Left ventricle myocardium inferior (tissue), 1 donor: ENCODE measurements at places on chromosomes 4 and X. TPM values are rescaled to one million over a fixed set of nuclear protein-coding genes. Genes with fewer than 3 reads are reported as not detected.

GRCh38 chr4:4881432-4881831, 22.0 kb downstream of the MSX1 start:
- H3K4me3 ChIP-seq = no peak overlapping the region
- H3K27me3 ChIP-seq = peaks cover 91% of the 10 kb centered on the region
- H3K27ac ChIP-seq = no peak overlapping the region
- no peaks in the 10 kb centered on the region for H3K4me1 ChIP-seq
- H3K36me3 ChIP-seq = no peaks in the 10 kb centered on the region

Gene SLC10A6
- 0.69 TPM for total RNA-seq

Gene DKK2
- total RNA-seq = 4.2 TPM

DNA sequence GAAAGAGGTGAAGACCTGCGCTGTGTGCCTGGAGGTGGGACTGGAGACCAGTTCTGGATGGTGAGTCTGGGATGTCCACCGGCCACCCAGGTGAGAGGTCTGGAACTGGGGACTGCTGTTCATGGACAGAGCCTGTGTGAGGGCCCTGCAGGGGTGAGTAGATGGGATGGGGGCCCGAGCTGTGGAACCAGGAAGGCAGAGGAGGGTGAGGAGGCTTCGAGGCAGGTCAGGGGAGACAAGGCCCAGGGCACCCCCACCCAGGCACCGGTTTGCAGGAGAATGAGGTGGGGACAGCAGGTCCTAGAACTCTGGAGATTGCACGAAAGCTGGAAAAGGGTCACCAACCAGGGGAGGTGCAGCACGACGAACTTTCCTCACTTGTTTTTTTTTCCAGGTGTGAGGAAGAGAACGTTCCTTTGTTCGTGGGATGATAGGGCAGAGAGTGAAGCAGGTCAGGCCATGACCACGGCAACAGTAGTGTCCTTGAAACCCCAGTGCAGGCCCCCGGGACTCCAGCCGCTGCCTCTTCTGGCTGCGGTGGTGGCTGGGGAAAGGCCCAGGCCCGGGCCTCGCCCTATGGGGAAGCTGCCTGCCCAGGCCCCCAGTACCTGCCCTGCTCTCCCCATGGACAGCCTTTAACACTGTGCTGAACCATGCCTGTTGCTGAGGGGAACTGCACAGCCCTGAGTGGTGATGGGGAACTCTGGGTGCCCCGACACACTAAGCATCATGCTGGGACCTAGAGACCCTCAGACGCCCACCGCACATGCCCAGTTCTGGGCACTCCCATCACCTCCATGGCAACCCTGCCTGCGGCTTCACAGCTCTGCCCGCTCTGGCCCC, 22.9 kb downstream of the TNIP2 start:
- H3K4me1 ChIP-seq = no peaks in the 10 kb centered on the region
- H3K36me3 ChIP-seq = peaks cover 38% of the 10 kb centered on the region
- no peaks in the 10 kb centered on the region for H3K27me3 ChIP-seq
- no peak for DNase-seq
- no peak overlapping the region for H3K27ac ChIP-seq
- no peak overlapping the region for H3K4me3 ChIP-seq

DNA sequence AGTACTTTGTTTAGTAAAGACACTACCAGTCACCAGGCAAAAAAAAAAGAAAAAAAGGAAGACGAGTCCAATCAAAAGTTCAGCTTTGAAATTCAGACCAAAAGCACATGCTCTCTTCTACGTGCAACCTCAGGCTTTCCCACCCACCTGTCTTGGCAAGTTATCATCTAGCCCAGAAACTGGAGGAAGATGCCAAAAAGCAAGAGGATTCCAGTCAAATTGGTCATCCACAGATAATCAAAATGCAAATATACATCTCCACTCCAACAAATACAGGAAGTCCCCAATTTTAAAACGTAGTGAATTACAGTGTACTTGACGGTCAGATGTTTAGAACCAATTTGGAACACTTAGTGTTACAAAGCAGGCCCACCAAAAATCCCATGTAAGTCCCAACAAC, 96.5 kb downstream of the PALLD start:
- no peaks in the 10 kb centered on the region for H3K27me3 ChIP-seq
- peaks cover 48% of the 10 kb centered on the region for H3K4me1 ChIP-seq
- peak overlapping the region; percentile 10 for H3K27ac ChIP-seq
- no peaks in the 10 kb centered on the region for H3K36me3 ChIP-seq
- no peak for DNase-seq

Gene MAGT1
- total RNA-seq = 54.3 TPM

- H3K4me1 ChIP-seq = no peaks in the 10 kb centered on the region
- DNase-seq = no peak
- no peaks in the 10 kb centered on the region for H3K36me3 ChIP-seq
- H3K4me3 ChIP-seq = no peak overlapping the region
These were observed 13.3 kb downstream of the YIPF7 start for GRCh38 chr4:44638091-44638490.

Gene AMTN
- total RNA-seq = not detected

- H3K4me1 ChIP-seq = no peaks in the 10 kb centered on the region
- H3K36me3 ChIP-seq = no peaks in the 10 kb centered on the region
- H3K4me3 ChIP-seq = no peak overlapping the region
- no peaks in the 10 kb centered on the region for H3K27me3 ChIP-seq
- H3K27ac ChIP-seq = no peak overlapping the region
These were observed 22.4 kb upstream of the SULT1B1 start for GRCh38 chr4:69782651-69783310.

Gene RAB40AL
- total RNA-seq = not detected

DNA sequence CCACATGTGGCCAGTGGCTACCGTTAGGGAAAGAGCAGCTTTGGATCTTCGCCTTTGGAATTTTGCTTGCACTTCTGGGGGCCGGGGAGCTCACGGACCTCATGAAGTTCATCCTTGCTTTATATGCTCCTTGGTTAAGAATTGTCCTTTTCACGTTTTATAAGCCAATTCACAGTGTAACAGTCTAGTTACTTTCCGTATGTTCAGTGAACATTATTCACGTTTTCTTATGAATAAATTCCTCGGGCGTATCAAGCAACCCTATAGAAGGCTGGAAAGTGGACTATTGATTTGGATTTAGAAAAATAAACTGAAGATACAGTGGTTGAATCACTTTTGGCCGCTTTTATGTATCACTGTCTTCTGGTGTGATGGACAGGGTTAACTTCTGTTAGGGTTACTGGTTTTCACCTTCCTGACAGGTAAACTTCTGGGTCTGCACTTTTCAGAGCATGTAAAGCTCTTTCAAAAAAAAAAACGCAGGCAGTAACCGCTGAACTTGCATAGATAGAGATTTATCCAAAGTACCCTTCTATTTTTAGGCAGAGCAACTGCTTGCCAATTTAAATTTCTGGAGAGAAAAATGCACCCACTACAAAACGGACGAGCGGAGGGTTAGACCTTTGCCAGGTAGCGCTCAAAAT, 569 bp upstream of the PDLIM5 start:
- no peak for DNase-seq
- H3K4me1 ChIP-seq = peaks cover 51% of the 10 kb centered on the region
- peak overlapping the region; percentile 98 for H3K4me3 ChIP-seq

DNA sequence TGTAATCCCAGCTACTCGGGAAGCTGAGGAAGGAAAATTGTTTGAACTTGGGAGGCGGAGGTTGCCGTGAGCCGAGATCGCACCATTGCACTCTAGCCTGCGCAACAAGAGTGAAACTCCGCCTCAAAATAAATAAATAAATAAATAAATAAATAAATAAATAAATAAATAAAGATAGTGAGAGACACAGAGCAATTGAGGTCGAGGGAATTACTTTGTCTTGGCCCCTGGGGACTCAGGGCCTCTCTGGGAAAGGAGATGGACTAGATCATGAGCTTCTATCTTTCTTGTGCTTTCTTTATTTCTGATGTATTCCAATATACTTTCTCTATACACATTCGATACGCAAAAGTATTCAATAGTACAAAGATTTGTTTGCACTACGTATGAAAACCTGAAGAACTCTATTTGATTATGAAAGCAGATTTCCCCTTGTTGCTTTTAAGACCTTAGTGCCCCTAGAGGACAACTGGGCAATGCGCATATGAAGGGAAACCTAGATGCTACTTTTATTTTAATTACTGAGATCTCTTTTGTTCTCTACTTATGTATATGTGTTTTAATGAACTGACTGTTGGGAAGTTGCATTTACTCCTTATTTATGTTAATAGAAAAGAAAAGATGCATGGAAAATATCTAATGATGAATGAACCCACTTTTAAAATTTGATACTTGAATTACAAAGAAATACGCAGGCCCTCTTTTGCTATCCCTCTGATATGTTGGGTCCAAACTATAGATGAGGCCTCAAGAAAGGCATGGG, 12.8 kb upstream of the ELOVL6 start:
- no peak overlapping the region for H3K27ac ChIP-seq
- H3K27me3 ChIP-seq = peaks cover 2% of the 10 kb centered on the region
- no peaks in the 10 kb centered on the region for H3K4me1 ChIP-seq
- DNase-seq = no peak
- no peaks in the 10 kb centered on the region for H3K36me3 ChIP-seq

Gene CRMP1
- total RNA-seq = 1.4 TPM

Gene MAGEA12
- total RNA-seq = not detected

DNA sequence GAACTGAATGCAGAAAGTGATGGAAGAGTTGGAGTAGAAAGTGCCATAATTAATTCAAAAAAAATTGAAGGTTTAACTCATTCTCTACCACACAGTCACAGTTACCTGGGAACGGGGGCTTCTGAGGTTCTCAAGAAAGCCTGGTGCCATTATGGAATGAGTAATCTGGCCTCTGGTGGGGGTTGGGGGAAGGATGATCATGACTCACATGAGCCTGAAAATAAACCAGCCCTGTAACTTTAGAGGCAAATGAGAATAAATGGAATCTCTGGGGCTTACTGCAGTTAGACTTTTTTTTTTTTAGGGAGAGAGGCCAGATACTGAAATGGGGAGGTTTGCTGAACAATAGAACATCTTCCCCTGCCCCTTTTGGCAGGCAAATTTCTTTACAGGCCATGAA, 55.3 kb downstream of the SOD3 start:
- H3K27ac ChIP-seq = no peak overlapping the region
- H3K27me3 ChIP-seq = no peaks in the 10 kb centered on the region
- H3K4me3 ChIP-seq = no peak overlapping the region
- H3K36me3 ChIP-seq = peaks cover 13% of the 10 kb centered on the region
- no peak for DNase-seq

DNA sequence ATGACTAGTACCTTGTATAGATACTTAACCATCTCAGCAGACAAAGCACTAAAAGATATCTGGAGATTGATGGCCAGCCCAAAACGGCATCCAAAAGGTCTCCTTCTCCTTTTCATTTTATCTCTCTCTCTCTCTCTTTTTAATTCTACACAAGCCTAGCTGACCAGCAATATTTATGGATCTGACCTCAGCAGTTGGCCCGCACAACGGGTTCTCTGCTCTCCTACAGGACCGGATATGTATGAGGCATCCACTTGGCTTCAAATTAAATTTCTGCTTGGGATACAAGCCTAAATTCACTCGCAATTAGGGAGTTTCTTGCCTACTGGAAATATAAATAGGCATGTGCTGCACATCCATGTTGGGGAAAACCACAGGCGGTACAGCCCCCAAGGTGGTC, 22.5 kb upstream of the CT55 start:
- H3K36me3 ChIP-seq = no peaks in the 10 kb centered on the region
- H3K4me3 ChIP-seq = no peak overlapping the region
- no peaks in the 10 kb centered on the region for H3K27me3 ChIP-seq
- H3K27ac ChIP-seq = no peak overlapping the region

Gene SH2D1A
- 0.30 TPM for total RNA-seq

Gene RPA4
- total RNA-seq = not detected

GRCh38 chr4:1210971-1211370, 38.0 kb downstream of the CTBP1 start:
- H3K4me3 ChIP-seq = no peak overlapping the region
- H3K36me3 ChIP-seq = peaks cover 56% of the 10 kb centered on the region
- peak; percentile 14 for DNase-seq
- H3K27ac ChIP-seq = peak overlapping the region; percentile 85
- H3K27me3 ChIP-seq = no peaks in the 10 kb centered on the region

- H3K4me3 ChIP-seq = peak overlapping the region; percentile 71
- H3K4me1 ChIP-seq = peaks cover 40% of the 10 kb centered on the region
- peaks cover 39% of the 10 kb centered on the region for H3K27me3 ChIP-seq
- no peak overlapping the region for H3K27ac ChIP-seq
- H3K36me3 ChIP-seq = no peaks in the 10 kb centered on the region
These were observed 589 bp upstream of the KIT start for GRCh38 chr4:54657185-54657550.

Gene CNGA2
- total RNA-seq = not detected

DNA sequence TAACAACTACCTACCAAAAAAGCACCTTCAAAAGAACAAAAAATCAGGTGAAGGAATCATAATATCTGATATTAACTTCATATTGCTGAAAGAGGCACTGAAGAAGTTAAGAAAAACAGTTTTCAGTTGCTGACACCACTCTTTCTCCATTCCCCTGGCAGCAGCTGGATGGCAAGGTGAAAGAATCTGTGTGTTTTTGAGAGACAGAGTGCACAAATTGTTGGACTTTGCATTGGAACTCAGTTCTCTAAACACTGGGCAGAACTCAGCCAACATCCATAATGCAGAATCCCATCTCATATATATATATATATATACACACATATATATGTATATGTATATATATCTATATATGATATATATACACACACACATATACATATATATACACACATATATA, 408.3 kb upstream of the MAGEC2 start:
- H3K27me3 ChIP-seq = no peaks in the 10 kb centered on the region
- H3K4me3 ChIP-seq = no peak overlapping the region
- H3K36me3 ChIP-seq = no peaks in the 10 kb centered on the region
- no peak for DNase-seq

DNA sequence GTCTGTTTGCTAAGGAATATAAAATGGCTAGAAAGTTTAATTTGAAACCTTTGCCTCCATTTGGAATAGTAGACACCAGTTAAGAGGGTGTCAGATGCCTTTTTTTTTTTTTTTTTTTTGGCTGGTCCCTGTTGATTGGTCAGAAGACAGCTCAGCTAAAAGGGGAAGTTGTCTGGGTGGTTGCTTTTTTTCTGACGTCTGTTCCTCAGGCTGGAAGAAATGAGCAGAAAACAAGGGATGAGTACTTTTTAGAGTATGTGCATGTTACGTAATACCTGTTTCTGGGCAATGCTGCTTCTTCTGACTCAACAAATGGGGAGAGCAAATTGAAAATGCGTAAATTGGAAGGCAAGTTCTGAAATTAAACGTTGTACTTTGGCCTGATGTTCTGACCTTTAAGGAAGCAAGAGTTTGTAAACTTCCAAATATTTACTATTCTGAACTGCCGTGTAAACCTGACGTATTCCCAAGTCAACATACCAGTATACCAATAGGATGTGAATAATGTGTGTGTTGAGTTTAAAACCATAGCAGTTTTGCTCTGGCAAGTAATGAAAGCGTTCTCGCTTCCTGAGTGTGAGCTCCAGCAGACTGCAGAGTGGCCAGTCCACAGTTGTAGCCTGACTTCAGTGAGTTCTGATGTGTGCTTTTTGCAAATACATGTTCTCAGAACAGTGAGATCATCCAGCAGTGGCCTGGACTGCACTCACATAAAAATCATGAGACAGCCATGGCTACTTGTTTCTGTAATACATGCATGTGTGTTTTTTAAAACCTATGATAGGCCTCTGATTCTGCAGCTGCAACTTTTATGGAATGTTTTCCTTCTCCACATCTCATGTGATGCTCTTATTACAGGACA, 1.7 kb downstream of the SAT1 start:
- peak overlapping the region; percentile 95 for H3K27ac ChIP-seq
- H3K4me3 ChIP-seq = peak overlapping the region; percentile 80
- peaks cover 9% of the 10 kb centered on the region for H3K36me3 ChIP-seq
- H3K27me3 ChIP-seq = no peaks in the 10 kb centered on the region
